ENCODE measurements at places on chromosomes 3 and 15. TPM values are rescaled to one million over a fixed set of nuclear protein-coding genes. Genes with fewer than 3 reads are reported as not detected.

Gene POPDC2
- 0.37 TPM for total RNA-seq

Gene CATSPER2
- total RNA-seq: 0.24 TPM

Gene ACTR8
- 17.6 TPM for total RNA-seq

Gene PDCD6IP
- 160 TPM for total RNA-seq

Gene EFHB
- total RNA-seq: 1.5 TPM

Gene NLGN1
- total RNA-seq: not detected

Gene ANKRD63
- total RNA-seq: 0.40 TPM

Gene OIP5
- 13.3 TPM for total RNA-seq

Gene CYP11A1
- not detected for total RNA-seq

Gene HDGFL3
- total RNA-seq: 47.9 TPM

Gene ZNF80
- not detected for total RNA-seq

Gene CCDC54
- total RNA-seq: not detected

Gene RETNLB
- not detected for total RNA-seq

Gene SRPRB
- total RNA-seq: 58.1 TPM

Gene MIX23
- total RNA-seq: 44.8 TPM

Gene GPR149
- total RNA-seq: not detected

Gene VGLL3
- total RNA-seq: 10.7 TPM

Gene ACOX2
- 8.8 TPM for total RNA-seq

Gene TRAT1
- total RNA-seq: not detected

Gene CX3CR1
- total RNA-seq: 0.06 TPM

Gene ROPN1
- not detected for total RNA-seq

Gene SPSB4
- total RNA-seq: 0.20 TPM

Gene KNG1
- not detected for total RNA-seq

Gene ITIH3
- 0.15 TPM for total RNA-seq

Gene MST1R
- total RNA-seq: 6.1 TPM

Data from A549 treated with AZD2906 at 1 μM for 4 hours (cell line).